ENCODE measurements at places on chromosomes 11 and 22.

DNA sequence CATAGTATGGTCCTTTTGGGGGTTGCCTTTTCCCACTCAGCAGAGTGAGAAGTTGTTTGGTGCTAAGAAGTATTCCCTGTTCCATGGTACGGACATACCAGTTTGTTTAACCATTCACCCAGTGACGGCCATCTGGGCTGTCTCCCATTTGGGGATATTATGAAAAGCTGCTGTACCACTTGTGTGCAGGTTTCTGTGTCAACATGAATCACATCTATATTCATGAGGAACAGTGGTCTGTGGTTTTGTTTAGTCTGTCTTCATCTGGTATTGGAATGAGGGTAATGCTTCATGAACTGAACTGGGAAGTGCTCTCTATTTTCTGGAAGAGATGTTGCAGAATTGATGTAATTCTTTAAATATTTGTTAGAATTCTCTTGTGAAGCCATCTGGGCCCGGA is 89.5 kb downstream of the TRMU start:
- peak; percentile 96 for DNase-seq
- H3K36me3 ChIP-seq: no peaks in the 10 kb centered on the region
- no peak overlapping the region for H3K27ac ChIP-seq
- H3K4me1 ChIP-seq: peaks cover 4% of the 10 kb centered on the region
- no peak overlapping the region for H3K4me3 ChIP-seq
- peaks cover 14% of the 10 kb centered on the region for H3K27me3 ChIP-seq

DNA sequence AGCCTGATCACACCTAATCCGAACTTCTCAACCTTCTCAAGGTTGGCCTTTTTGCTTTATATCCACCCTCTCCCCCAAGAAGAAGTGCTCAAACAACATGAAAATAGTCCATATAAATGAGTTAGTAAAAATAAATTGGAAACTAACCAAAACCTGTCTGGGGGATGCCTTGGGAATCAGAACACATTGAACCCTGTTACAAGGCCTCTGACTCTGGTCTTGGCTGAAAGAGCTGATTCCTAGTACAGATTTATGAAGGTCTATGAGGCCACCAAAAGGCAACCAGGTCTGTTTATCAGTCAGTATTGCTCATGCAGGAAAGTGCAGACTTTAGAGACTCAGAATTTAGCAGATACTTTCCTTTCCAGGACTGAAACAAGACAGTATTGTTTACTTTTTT is 49.7 kb downstream of the NRXN2 start:
- no peak overlapping the region for H3K4me3 ChIP-seq
- peaks cover 15% of the 10 kb centered on the region for H3K4me1 ChIP-seq

- H3K4me1 ChIP-seq: peaks cover 15% of the 10 kb centered on the region
- peak; percentile 65 for DNase-seq
- peaks cover 45% of the 10 kb centered on the region for H3K36me3 ChIP-seq
- peak overlapping the region; percentile 27 for H3K27ac ChIP-seq
- no peak overlapping the region for H3K4me3 ChIP-seq
These were observed 30.5 kb upstream of the FNBP4 start for GRCh38 chr11:47797633-47798032.

GRCh38 chr11:91755526-91755925 is 469.1 kb upstream of the FAT3 start:
- H3K4me3 ChIP-seq: no peak overlapping the region
- no peaks in the 10 kb centered on the region for H3K4me1 ChIP-seq
- DNase-seq: no peak
- no peak overlapping the region for H3K27ac ChIP-seq

DNA sequence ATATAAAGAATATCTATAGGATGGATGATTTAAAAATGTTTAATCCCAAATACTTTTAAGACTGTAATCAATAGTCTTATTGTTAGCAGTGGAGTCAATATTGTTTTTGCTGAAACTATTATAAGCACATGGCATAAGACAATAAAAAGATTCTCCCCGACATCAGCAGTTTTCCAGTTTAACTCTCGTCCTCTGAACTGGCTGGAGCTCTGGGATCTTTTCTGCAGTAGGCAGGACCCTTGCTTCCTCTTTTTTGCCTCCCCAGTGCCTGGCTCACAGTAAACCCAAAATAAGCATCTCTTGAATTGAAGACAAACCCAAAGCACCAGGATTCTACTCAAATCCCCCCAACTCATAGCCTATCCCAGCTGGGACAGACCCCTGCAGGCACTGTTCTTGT is 32.9 kb downstream of the KCNJ1 start:
- H3K4me3 ChIP-seq: no peak overlapping the region
- no peaks in the 10 kb centered on the region for H3K4me1 ChIP-seq
- H3K36me3 ChIP-seq: no peaks in the 10 kb centered on the region
- no peak for DNase-seq
- H3K27ac ChIP-seq: no peak overlapping the region

DNA sequence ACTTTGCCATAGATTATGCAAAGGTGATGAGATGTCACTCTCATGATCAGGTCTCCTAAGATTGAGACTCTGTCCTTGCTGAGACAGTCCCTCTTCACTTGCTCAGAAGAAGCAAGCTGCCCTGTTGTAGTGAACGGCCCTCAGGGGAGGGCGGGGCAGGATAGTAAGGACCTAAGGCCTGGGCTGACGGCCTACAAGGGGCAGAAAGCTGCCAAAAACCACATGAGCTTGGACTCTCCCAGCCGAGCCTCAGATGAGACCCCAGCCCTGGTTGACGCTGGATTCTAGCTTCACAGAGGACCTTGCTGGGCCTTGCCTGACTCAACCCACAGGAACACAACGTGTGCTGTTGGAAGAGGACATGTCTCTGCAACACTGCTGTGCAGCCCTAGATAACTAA is 1182.5 kb downstream of the TBC1D22A start:
- no peak for DNase-seq
- no peaks in the 10 kb centered on the region for H3K36me3 ChIP-seq
- no peak overlapping the region for H3K27ac ChIP-seq
- H3K4me1 ChIP-seq: no peaks in the 10 kb centered on the region
- no peaks in the 10 kb centered on the region for H3K27me3 ChIP-seq
- H3K4me3 ChIP-seq: no peak overlapping the region

- no peaks in the 10 kb centered on the region for H3K27me3 ChIP-seq
- DNase-seq: peak; percentile 23
- no peak overlapping the region for H3K4me3 ChIP-seq
- H3K36me3 ChIP-seq: peaks cover 73% of the 10 kb centered on the region
- no peaks in the 10 kb centered on the region for H3K4me1 ChIP-seq
These were observed 14.5 kb downstream of the THOC5 start for GRCh38 chr22:29539105-29539504.

- no peak for DNase-seq
- H3K4me3 ChIP-seq: no peak overlapping the region
- H3K27me3 ChIP-seq: no peaks in the 10 kb centered on the region
- H3K36me3 ChIP-seq: peaks cover 34% of the 10 kb centered on the region
- peaks cover 22% of the 10 kb centered on the region for H3K4me1 ChIP-seq
These were observed 32.9 kb downstream of the CABIN1 start for GRCh38 chr22:24043958-24044357.

DNA sequence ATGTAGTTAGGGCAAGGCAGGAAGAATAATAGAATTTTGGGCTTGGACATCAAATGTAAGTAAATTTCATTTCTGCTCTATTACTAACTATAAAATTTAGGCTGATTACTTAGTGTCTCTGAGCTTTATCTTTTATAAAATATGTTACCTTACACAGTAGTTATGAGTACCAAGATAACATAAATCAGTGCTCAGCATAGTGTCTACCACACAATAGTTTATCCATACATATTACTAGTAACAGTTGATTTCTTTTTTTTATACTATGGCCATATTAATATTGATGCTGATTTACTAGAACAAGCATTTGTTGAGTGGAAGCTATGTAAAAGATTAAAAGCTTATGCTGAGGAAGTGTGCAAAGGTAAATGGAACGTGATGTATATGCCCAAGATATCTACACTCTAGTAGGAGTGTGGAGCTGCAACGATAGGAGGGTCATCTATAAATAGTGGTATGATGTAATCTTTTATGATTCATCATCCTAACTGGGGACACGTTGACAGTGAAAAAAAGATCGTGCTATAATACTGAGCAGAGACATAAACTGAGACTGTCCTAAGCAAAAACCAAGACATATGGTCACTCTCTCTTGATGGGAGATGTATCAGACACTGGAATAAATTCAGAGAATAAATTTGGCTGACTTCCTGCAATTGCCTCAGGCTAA is 8.7 kb upstream of the SLC5A12 start:
- no peaks in the 10 kb centered on the region for H3K4me1 ChIP-seq
- no peak for DNase-seq
- no peak overlapping the region for H3K4me3 ChIP-seq
- peaks cover 5% of the 10 kb centered on the region for H3K27me3 ChIP-seq
- H3K27ac ChIP-seq: no peak overlapping the region

GRCh38 chr22:31343235-31344191 is 2.6 kb downstream of the PATZ1 start:
- no peak overlapping the region for H3K27ac ChIP-seq
- peak; percentile 84 for DNase-seq
- H3K36me3 ChIP-seq: peaks cover 21% of the 10 kb centered on the region
- H3K4me1 ChIP-seq: peaks cover 18% of the 10 kb centered on the region

DNA sequence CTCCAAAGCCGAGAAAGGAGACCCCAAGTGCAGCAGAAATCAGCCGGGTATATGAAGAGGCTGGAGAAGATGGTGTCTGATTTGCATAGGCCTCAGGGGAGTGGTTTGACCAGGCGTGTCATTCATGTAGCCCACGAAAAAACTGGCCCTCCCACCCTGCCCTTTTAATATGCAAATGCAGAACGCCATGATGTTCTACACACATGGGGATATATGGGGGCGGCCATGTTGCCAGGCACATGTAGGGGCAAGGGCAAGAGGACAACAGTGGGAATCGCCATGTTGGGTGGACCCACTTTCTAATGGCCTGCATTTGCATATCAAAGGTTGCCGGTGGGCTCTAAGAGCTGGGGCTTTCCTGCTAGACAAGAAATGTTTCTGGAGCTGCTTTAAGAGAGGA is 86.4 kb downstream of the ISX start:
- H3K4me3 ChIP-seq: no peak overlapping the region
- DNase-seq: no peak
- peaks cover 8% of the 10 kb centered on the region for H3K27me3 ChIP-seq
- no peaks in the 10 kb centered on the region for H3K36me3 ChIP-seq
- no peaks in the 10 kb centered on the region for H3K4me1 ChIP-seq
- H3K27ac ChIP-seq: no peak overlapping the region

- peak; percentile 88 for DNase-seq
- H3K4me1 ChIP-seq: peaks cover 5% of the 10 kb centered on the region
- H3K4me3 ChIP-seq: no peak overlapping the region
- H3K27me3 ChIP-seq: no peaks in the 10 kb centered on the region
These were observed 1382.4 kb downstream of the BRD1 start for GRCh38 chr22:48445113-48445827.

- H3K36me3 ChIP-seq: peaks cover 7% of the 10 kb centered on the region
- no peaks in the 10 kb centered on the region for H3K4me1 ChIP-seq
- H3K27me3 ChIP-seq: no peaks in the 10 kb centered on the region
- no peak overlapping the region for H3K27ac ChIP-seq
These were observed 32.9 kb downstream of the PPM1F start for GRCh38 chr22:21919526-21920307.

- no peaks in the 10 kb centered on the region for H3K27me3 ChIP-seq
- no peak for DNase-seq
- H3K4me3 ChIP-seq: no peak overlapping the region
These were observed 1585.2 kb upstream of the TENM4 start for GRCh38 chr11:81026032-81026431.

- H3K27ac ChIP-seq: no peak overlapping the region
- no peaks in the 10 kb centered on the region for H3K4me1 ChIP-seq
- H3K36me3 ChIP-seq: peaks cover 96% of the 10 kb centered on the region
These were observed 29.4 kb upstream of the TTC36 start for GRCh38 chr11:118497831-118498230.

DNA sequence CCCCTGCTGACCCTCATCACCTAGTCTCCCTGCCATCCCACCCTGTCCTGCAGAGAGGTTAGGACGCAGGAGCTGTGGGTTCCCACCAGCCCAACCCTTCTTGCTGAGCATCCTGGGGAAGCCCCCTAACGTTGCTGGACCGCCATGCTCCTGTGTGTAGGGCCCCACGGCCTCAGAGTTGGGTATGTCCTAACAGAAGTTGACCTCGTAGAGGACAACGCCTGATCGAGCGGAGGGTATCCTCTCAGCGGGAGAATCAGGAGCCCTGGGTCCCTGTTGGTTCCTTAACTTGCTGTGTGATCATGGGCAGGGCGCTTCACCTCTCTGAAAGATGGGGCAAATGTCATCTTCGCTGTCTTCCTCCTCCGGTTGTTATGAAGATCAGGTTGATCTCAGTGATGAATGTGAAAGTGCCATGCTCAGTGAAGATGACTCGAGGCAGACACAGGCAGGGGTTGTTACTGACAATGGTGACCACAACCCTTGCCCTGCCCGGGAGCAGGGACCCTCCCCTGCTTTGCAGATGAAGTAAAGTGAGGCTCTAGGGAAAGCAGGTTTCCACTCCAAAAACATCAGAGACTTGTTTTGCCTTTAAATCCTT is 19.3 kb upstream of the CD5 start:
- H3K4me1 ChIP-seq: no peaks in the 10 kb centered on the region
- H3K27ac ChIP-seq: no peak overlapping the region
- DNase-seq: no peak
- peaks cover 3% of the 10 kb centered on the region for H3K27me3 ChIP-seq
- no peak overlapping the region for H3K4me3 ChIP-seq

GRCh38 chr22:46416891-46417580 is 81.5 kb downstream of the TRMU start:
- peaks cover 22% of the 10 kb centered on the region for H3K27me3 ChIP-seq
- H3K4me1 ChIP-seq: no peaks in the 10 kb centered on the region
- no peak overlapping the region for H3K27ac ChIP-seq
- H3K36me3 ChIP-seq: no peaks in the 10 kb centered on the region
- H3K4me3 ChIP-seq: no peak overlapping the region

DNA sequence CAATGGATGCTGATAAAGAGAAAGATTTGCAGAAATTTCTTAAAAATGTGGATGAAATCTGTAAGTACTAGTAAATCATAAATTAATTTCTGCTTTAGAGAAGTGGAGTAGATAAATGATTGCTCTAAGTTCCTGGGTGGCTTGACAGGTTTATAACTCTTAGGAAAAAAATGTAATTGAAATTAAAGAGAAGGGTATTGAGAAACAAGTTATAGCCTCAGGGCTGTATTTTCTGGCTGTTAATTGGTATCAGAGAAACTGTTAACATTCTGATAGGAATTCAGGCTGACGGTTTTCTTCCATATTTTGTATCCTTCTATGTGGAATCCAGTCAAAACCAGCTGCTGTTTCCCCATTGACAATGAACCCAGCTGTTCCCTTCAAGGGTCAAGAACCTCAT is 1.9 kb downstream of the TTC12 start:
- no peak for DNase-seq
- H3K27ac ChIP-seq: no peak overlapping the region

- DNase-seq: peak; percentile 71
- no peaks in the 10 kb centered on the region for H3K36me3 ChIP-seq
- peaks cover 3% of the 10 kb centered on the region for H3K4me1 ChIP-seq
- peaks cover 6% of the 10 kb centered on the region for H3K27me3 ChIP-seq
These were observed 15.2 kb downstream of the MB start for GRCh38 chr22:35601743-35602615.

All from osteoblast (primary cell).